ENCODE measurements at places on chromosomes 6 and 20.
A peak's percentile ranks its signal among the peaks of the same experiment; 100 is the strongest.

DNA sequence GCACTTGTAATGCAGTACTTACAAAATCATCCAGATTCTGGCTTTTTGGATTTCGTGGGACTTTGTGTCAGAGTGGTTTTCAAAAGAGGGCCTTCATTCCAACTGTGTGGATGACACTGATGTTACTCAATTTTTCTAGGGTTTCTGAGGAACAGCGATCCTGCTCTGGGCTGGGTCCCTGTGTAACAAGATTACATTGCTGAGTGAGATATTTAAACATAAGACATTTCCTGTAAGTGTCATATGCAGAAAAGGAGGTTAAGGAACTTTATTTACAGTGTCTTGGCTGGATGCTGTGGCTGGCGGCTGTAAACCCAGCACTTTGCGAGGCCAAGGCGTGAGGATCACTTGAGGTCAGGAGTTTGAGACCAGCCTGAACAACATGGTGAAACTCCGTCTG lies 6.7 kb downstream of the ZFAND3 start:
- DNase-seq = no peak

- DNase-seq = no peak
Measured at GRCh38 chr20:64069614-64070243, 6.7 kb downstream of the TCEA2 start.

- DNase-seq = no peak
Measured at GRCh38 chr6:150549674-150550101, 50.0 kb upstream of the PLEKHG1 start.

GRCh38 chr6:102197211-102197610 lies 803.7 kb downstream of the GRIK2 start:
- DNase-seq = no peak

GRCh38 chr6:73667798-73668197 lies 14.0 kb upstream of the SLC17A5 start:
- no peak for DNase-seq

- no peak for DNase-seq
Measured at GRCh38 chr20:40008177-40008576, 680.9 kb downstream of the MAFB start.

GRCh38 chr6:709471-710056 lies 16.6 kb upstream of the EXOC2 start:
- DNase-seq = no peak

DNA sequence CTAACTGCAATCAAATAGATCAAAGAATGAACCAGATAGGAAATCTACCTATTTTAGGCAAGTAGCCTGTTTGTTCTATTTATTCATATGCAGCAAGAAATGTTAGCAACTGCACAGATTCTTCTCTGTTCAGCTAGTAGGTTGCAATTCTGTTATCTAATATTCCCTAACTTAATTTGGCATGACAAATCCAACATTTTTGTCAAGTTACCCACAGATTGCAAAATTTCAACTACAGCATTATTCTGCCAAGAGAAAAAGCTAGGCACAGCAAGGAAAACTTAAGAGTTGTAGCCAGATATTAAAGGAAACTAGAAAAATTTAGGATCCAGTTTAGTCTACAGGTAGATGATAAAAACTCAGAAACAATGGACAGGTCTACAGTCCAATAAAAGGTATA lies 104.4 kb upstream of the SYNCRIP start:
- no peak for DNase-seq

- DNase-seq = no peak
Measured at GRCh38 chr20:40154514-40154913, 534.5 kb downstream of the MAFB start.

GRCh38 chr6:40611434-40611833 lies 24.3 kb upstream of the LRFN2 start:
- DNase-seq = no peak

DNA sequence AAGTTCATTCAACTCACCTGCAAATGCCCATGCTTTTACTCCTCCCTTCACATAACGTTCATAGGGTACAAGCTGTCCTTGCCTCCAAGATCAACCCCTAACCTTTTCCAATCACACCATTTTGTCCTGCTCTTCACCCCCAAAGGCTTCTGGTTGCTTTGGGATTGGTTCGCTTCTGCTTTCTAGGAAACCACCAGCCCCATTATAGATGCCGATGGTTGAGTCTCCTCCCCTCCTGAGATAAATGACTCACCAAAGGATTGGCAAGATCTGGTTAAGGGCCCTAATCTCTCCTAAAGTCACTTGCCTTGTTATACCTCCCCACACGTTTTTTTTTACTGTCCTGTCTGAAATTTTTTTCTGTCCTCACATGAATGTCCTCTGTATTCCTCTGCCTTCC lies 311.4 kb downstream of the HACE1 start:
- DNase-seq = no peak

- peak; percentile 68 for DNase-seq
Measured at GRCh38 chr20:49216991-49217578, 2.1 kb upstream of the DDX27 start.

DNA sequence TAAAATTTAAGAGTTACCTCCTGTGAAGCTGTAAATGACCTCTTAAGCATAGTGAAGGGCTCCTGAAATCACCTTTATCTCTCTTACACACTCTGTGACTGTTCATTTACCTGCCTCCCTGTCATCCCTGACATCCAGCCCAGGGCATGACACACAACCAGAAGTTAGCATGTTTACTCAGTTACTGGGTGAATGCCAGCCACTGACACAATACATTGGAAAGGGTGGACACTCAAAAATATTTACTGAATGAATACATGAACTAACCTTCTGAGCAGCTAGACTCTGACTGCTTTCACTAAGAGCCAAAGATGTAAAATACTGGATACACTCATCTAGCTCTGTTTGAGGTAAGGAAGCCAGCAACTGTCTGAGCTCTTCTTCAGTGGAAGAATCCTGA lies 25.3 kb downstream of the SERAC1 start:
- no peak for DNase-seq

- DNase-seq = no peak
Measured at GRCh38 chr20:6605055-6605935, 162.2 kb upstream of the BMP2 start.

- DNase-seq = no peak
Measured at GRCh38 chr20:43294031-43294430, 104.3 kb upstream of the PTPRT start.

GRCh38 chr6:149233056-149233715 lies 84.3 kb upstream of the TAB2 start:
- DNase-seq = no peak

- DNase-seq = no peak
Measured at GRCh38 chr6:62441182-62441581, 155.2 kb upstream of the KHDRBS2 start.

Data from NCI-H187 (cell line).